ENCODE measurements at places on chromosomes 4 and X.

- no peak for DNase-seq
These were observed 2.3 kb downstream of the NWD2 start for GRCh38 chr4:37246891-37247290.

GRCh38 chr4:15930314-15930713 lies 8.2 kb downstream of the FGFBP1 start:
- DNase-seq = no peak

DNA sequence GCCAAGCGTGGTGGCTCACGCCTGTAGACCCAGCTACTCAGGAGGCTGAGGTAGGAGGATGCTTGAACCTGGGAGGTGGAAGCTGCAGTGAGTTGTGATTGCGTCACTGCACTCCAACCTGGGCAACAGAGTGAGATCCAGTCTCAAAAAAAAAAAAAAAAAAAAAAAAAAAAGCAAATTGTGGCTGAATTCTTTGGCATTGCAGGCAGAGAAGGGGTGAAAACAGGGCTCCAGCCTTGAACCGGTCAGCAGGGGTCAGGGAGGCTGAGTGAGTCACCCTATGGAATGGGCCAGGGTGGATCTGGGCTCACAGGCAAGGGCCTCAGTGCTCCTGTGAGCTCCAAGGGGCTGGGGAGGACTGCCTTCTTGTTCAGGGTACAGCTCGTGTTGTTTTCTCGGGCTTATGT lies 13.2 kb upstream of the FAM3A start:
- no peak for DNase-seq

DNA sequence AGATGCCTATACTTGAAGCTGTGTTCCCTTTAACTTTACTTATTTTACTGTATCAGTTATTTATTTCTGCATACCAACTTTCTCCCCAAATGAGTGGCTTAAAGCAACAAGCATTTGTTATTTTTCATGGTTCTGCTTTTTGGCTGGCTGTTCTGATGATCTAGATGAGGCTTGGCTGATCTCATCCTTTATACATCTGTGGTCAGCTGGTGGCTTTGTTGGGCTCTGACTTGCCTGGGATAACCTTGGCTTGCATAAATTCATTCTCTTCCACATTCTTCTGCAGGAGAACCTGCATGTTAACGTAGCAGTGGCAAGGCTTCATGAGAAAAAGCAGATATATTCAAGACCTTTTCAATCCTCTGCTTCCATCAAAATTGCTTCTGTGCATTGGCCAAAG lies 1317.6 kb downstream of the ADGRL3 start:
- DNase-seq = no peak

DNA sequence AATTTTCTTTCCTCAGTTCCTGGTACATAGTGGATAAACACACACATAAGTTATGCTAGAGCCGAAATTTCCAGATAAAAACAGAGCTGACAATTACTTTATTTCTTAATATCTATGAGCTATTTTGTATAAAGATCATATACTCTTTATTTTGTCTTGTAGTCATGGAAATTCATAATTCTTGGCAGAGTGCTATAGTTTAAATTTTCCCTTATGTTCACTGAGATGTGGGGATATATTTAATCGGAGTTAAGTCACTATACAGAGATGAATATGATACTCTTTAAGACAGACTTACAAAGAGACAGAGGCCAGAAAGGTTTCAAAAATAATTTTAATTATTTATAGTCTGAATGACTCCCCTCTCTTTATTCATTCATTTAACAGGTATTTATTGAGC lies 89.7 kb downstream of the PPEF1 start:
- no peak for DNase-seq

GRCh38 chrX:97189668-97190067 lies 306.0 kb downstream of the RPA4 start:
- DNase-seq = no peak

DNA sequence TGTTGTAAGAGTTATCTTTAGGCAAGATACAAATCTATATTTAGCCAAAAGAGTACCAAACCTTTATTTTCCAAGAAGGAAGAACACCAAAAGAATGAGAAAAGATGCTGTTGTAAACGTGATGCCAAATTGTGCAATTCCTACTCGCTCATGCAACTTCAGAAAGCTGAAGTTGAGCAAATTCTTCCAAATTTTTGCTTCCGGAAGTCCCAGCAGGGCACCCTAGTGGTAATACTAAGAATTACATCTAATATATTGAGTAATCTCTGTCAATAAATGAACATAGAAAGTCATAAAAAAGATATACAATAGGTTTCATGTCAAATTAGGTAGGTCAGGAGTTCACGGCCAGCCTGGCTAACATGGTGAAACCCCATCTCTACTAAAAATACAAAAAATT lies 36.0 kb upstream of the SMARCAD1 start:
- DNase-seq = no peak

GRCh38 chr4:15542760-15543159 lies 73.1 kb downstream of the CC2D2A start:
- DNase-seq = no peak

DNA sequence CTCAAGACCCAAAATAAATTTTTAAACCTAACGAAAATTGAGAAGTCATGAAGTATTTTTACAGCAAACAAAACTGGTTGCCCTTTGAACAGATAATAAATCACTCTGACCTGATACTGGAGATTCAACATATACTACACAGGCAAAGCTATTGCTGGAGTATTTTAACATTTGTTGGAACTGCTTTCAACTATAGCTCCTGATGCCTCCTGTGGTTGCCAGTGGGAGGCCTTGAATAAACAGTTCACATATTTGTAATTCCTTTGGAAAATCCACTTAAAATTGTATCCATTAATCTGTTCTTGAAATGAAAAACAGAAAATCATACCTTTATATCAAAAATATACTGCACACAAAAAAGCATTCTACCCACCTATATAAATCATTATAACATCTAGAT lies 605.1 kb downstream of the KCTD8 start:
- DNase-seq = no peak

Data from vagina (tissue), 2 donors.